Left colon (tissue), 2 donors: ENCODE measurements at places on chromosomes 1 and 21. TPM values are rescaled to one million over a fixed set of nuclear protein-coding genes. Genes with fewer than 3 reads are reported as not detected.

- peak; percentile 90 for DNase-seq
Observed at GRCh38 chr1:31390071-31390470, 17.2 kb upstream of the FABP3 start.

The CD1B gene
- not detected for total RNA-seq

The RGS18 gene
- total RNA-seq = 0.46 TPM

DNA sequence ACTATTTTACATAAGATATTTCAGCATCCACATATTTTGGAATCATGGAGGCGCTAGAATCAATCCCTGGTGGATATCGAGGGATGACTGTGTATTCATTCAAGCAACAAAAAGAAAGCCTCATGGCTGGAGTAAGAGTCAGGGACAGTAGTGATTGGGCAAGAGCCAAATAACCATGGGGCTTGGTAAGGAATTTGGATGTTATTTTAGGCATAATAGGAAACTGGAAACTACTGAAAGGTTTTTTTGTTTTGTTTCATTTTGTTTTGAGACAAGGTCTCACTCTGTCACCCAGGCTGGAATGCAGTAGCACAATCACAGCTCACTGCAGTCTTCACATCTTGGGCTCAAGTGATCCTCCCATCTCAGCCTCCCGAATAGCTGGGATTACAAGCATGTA is 33.8 kb upstream of the EYA3 start:
- no peak for DNase-seq

DNA sequence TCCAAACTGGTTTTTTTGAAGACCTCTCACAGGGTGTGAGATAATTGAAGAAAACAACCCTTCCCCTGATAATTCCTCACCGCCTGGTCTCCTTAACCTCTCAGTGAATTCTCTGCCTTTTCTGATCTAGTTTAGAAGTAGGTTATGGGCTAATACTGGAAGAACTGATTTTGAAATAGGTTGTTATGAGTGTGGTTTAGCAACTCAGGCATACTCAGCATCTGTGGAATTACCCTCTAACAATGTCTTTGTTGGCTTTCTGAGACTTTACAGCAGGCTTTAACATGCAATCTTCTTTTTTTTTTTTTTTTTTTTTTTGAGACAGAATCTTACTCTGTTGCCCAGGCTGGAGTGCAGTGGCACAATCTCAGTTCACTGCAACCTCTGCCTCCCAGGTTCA is 10.3 kb upstream of the PLD5 start:
- DNase-seq = no peak

The CDCA8 gene
- 10.2 TPM for total RNA-seq

The AADACL3 gene
- not detected for total RNA-seq

GRCh38 chr1:62922006-62922405 is 138.1 kb downstream of the ATG4C start:
- DNase-seq = no peak

- no peak for DNase-seq
Observed at GRCh38 chr1:154809436-154810413, 60.4 kb downstream of the KCNN3 start.

The VSIG8 gene
- total RNA-seq = not detected

DNA sequence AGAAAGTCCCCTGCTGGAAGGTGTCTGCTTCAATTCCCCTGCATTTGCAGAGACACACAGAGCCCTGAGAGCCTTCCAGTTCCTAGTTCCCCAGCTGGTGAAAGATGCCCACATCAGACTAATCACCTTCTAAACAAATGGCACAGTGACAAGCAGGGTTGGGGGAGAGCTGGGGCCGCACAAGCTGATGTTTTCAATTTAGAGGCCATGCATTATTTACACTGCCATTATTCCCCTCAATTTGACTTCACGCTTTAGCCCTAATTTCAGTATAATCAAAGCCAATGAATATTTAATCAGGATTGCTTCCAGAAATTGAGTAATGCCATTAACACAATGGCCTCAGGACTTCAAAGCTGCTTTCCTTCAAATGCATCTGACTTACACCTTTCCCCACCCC is 81.5 kb downstream of the BEND5 start:
- DNase-seq = no peak
